Endothelial cell (in vitro differentiated cells): ENCODE measurements at places on chromosomes 5 and 9.

DNA sequence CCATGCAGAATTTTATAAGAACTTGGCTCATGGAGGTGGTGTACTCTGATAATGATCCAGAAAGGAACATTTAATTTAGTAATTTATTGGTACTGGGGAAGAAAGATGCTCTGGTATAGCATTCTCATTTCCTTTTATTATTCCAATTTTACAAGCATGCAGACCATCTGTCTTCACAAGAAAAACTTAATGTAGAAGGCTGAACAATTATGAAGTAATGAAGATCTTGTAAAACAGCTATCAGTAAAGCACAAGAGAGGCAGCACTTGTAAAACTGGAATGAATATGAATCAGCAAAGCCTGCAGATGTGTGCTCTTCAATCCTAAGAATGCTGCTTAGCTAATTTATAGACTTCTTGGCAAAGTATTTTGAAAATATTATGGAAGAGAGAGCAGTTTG is 300.0 kb downstream of the YTHDC2 start:
- DNase-seq, result no peak

DNA sequence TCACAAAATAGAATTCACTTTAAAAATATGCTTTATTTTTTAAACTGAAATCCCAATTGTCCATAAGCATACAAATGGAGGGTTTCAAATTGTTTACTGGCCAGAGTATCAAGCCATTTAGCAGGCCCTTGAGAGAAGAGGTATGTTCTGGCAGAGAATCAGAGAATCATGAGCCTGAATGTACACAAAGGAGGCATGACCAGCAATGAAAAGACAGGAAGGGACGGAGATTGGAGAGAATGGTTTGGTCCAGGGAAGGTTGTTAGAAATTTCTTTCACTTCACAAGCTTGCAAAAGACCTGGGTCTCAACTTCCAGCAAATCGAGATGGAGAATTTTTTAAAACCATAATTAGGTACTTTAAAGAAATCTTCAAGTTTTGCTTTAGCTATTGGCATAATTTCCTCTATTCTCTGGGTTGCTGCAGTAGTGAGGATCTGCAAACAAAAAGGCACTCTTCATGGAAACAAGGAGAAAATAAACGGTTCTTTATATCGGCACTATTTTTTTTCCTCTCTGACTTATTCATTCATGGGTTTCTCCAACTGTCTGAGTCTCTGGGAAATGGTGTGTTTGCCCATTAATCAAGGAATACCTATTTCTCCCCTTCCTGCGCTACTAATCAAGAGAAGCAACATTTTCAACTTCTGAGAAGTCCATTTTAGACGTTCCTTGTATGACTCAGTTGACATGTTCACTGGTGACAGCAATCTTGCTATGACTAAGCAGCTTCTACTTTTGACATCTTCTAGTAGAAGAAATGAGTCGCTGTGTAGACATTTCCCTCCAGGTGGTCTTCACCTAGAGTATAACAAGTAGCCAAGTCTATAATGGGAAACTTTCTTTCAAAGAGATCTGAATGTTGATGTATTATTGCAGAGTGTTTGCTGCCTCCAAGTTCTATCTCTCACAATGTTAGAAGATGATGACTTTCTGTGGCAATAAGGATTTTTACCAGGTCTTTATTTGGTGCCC is 23.1 kb upstream of the ERCC6L2 start:
- no peak for DNase-seq

- no peak for DNase-seq
These were observed 3.0 kb upstream of the ERGIC1 start for GRCh38 chr5:172830876-172831662.

- peak; percentile 9 for DNase-seq
These were observed at the start of gene IFNW1 for GRCh38 chr9:21141427-21141882. TSS of gene IFNW1 (minus strand) at chr9:21141832. CDS start at chr9:21141570, 262 bp downstream.

DNA sequence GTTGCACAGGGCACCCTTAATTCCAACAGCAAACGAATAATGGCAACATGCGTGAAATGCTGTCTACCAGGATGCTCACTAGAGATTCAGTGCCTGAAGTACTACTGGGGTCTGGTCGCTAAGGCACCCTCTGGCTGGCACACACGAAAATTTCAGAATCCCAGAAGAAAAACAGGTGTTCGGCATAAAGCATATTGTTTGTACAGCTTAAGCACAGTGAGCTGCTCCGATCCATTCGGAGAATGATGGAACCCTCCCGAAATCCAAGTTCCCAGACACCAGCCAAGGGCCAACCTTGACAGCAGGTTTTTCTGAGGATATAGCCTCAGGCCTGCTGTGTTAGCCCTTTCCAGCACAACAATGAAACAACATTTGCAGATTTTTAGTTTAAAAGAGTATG is 61.4 kb upstream of the ALDH1B1 start:
- DNase-seq, result no peak

GRCh38 chr9:92377876-92378275 is 26.5 kb downstream of the OGN start:
- no peak for DNase-seq

GRCh38 chr5:124365361-124365801 is 381.1 kb downstream of the ZNF608 start:
- DNase-seq, result no peak

GRCh38 chr5:174505621-174506020 is 218.8 kb upstream of the MSX2 start:
- no peak for DNase-seq

DNA sequence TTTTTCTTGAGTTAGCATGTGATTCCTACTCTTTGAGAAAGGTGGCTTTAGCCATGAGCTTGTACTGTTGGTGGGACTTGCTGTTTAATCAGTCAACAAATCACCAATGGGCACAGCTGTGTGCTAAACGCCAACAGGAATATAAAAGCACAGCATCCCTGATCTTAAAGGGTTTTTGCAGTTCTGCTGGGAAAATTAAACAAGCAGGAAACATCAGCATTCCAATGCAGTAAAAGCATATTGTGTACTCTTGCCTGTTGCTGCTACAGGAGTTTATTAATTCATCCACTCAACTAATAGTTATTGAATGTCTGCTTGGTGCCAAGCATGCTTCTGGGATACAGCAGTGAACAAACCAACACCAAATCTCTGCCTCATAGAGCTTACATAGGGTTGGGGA is 27.4 kb upstream of the F2RL1 start:
- DNase-seq, result no peak

GRCh38 chr5:141762790-141763368 is 80.8 kb upstream of the ARAP3 start:
- no peak for DNase-seq

DNA sequence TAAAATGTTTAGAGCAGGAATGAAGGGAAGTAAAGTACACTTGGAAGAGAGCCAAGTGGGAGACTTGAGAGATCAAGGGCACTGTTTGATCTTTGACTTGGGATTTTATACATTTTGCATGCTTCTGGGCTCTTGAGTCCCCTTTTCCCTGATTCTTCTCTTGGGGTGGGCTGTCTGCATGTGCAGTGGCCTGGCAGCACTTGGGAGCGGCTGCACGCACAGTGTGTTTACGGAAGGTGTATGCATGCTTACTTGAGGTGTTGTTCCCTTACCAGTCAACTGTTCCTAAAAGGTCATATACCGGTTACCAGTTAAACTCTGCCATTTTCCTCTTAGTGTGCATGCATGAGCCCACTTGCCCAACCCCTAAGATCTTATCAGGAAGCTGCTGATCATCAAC is 377.7 kb downstream of the CYLC2 start:
- DNase-seq, result no peak
